ENCODE measurements at places on chromosomes 13 and 19. TPM values are rescaled to one million over a fixed set of nuclear protein-coding genes. Genes with fewer than 3 reads are reported as not detected.
A peak's percentile ranks its signal among the peaks of the same experiment; 100 is the strongest.

- no peaks in the 10 kb centered on the region for H3K27me3 ChIP-seq
- H3K4me1 ChIP-seq = peaks cover 19% of the 10 kb centered on the region
- H3K36me3 ChIP-seq = no peaks in the 10 kb centered on the region
- H3K4me3 ChIP-seq = no peak overlapping the region
- no peak for DNase-seq
Observed at GRCh38 chr19:43782311-43782660, 1.5 kb upstream of the KCNN4 start.

DNA sequence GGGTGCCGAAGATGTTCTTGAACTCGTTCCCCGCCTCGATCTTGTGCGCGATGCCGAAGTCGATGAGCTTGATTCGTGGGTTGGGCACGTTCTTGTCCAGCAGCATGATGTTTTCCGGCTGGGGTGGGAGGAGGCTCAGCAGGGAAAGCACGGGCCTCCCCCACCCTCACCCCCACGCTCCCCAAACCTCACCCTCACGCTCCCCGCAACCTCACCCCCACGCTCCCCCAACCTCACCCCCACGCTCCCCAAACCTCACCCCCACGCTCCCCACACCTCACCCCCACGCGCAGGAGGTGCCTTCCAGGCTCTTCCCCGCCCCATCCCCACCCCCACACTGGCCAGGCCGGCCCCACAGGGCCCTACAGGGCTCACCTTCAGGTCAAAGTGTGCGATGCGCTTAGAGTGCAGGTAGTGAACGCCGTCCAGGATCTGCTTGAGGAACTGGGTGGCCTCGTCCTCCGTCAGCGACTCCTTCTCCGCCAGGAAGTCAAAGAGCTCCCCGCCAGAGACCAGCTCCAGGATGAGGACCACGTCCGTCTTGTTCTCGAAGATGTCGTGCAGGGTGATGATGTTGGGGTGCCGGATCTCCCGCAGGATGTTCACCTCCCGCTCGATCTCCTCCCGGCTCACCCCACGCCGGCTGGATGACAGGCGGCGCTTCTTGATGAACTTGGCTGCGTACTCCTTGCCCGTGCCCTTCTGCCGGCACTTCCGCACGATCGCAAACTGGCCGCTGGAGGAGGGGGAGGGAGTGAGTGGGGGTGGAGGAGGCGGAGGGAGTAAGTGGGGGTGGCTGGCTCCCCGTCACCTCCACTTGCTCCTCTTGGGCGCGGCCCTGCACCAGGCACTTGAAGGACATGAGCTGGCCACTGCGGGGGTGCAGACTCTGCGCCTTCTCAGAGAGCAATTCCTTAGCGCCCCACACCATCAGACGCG, 6.4 kb downstream of the DAPK3 start:
- H3K27me3 ChIP-seq = no peaks in the 10 kb centered on the region
- H3K4me1 ChIP-seq = peaks cover 41% of the 10 kb centered on the region
- no peak for DNase-seq
- H3K4me3 ChIP-seq = no peak overlapping the region
- no peak overlapping the region for H3K27ac ChIP-seq

DNA sequence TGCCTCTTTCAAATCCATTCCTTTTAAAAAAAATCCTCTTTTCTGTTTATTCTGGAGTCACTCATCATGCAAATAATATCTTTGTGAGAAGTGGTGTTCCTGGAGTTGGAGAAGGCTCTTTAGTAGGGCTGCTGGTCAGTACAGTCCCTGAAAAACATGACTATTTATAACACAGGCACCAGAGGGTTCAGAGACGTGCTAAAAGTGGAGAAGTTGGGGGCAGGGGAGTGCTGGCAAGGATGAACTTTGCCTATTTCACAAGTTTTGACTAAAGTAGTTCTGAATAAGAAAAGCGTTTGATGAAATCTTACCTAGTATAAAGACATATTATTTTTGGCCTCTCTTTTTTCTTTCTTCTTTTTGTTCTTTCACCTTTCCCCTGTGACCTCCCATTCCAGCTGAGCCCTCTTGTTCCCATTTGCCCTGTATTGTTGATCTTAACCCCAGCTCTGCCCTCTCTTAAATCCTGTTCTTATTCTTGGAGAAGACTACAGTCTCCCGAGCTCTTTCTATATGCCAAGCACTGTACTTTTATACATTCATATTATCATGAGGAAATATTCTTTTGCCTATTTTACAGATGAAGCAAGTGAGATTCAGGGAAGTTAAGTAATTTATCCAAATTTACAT, 129.1 kb downstream of the TM9SF2 start:
- H3K4me3 ChIP-seq = no peak overlapping the region
- no peaks in the 10 kb centered on the region for H3K36me3 ChIP-seq
- peaks cover 6% of the 10 kb centered on the region for H3K4me1 ChIP-seq
- no peak overlapping the region for H3K27ac ChIP-seq

DNA sequence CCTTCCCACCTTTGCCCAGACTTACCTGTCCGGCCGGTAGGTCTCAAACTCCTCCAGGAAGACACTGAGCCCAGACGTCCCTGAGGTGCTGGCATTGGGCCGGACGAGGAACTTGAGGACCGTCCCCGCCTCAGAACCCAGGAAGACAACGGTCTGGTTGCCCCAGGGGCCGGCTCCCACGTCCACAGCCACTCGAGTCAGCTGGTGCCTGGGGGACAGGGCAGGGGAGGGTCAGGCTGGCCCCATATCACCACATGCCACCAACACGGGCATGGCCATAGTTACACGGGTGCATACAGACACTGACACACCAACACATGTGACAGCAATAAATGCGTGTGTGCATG, 8.4 kb upstream of the LRG1 start:
- H3K4me3 ChIP-seq = no peak overlapping the region
- no peak for DNase-seq
- H3K27me3 ChIP-seq = no peaks in the 10 kb centered on the region
- H3K27ac ChIP-seq = no peak overlapping the region

- no peak for DNase-seq
- H3K4me1 ChIP-seq = peaks cover 14% of the 10 kb centered on the region
Observed at GRCh38 chr13:46119883-46120614, 15.2 kb upstream of the CPB2 start.

DNA sequence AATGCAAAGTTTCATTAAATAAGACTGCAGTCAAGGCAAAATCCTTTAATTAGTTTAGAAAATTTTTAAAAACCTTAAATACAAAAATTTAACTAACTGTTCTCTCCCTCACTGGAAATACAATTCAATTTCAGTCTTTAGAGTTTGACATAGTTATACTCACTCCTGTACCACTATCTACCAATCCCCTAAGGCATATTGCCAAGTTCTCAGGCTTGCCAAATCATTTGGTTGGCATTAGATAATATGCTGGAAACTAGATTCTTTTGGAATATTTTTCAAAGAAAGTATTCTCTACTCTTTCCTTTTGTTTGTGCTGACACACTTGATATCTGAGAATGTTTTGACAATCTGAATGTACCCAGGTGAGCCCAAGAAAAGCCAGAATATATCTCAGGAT, 77.2 kb downstream of the TSC22D1 start:
- no peaks in the 10 kb centered on the region for H3K36me3 ChIP-seq
- no peak for DNase-seq
- H3K4me1 ChIP-seq = no peaks in the 10 kb centered on the region
- H3K4me3 ChIP-seq = no peak overlapping the region

GRCh38 chr13:84263354-84264069, 381.2 kb upstream of the SLITRK1 start:
- no peaks in the 10 kb centered on the region for H3K36me3 ChIP-seq
- H3K4me1 ChIP-seq = no peaks in the 10 kb centered on the region
- H3K27me3 ChIP-seq = no peaks in the 10 kb centered on the region
- no peak for DNase-seq

GRCh38 chr19:56765137-56765536, 75.4 kb downstream of the PEG3 start:
- DNase-seq = peak; percentile 75
- H3K27ac ChIP-seq = no peak overlapping the region
- no peaks in the 10 kb centered on the region for H3K36me3 ChIP-seq
- H3K4me3 ChIP-seq = peak overlapping the region; percentile 41

SYT3 gene
- 0.02 TPM for polyA plus RNA-seq

ZNF761 gene
- 6.1 TPM for polyA plus RNA-seq

PEG3 gene
- 0.27 TPM for polyA plus RNA-seq
